ENCODE measurements at places on chromosomes 2 and 18.

DNA sequence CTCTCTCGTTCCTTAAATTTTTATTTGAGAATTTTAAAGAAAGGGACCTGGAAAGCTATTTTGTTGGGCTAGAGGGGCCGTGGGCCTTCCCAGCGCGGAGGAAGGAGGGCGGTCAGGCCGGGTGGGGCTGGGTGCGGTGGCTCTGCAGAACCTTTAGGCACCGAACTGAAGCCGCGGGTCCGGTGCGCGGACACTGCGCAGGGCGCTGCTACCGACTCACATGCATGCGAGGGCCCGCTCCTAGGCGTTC, 1.6 kb upstream of the TWIST2 start:
- no peak for DNase-seq

DNA sequence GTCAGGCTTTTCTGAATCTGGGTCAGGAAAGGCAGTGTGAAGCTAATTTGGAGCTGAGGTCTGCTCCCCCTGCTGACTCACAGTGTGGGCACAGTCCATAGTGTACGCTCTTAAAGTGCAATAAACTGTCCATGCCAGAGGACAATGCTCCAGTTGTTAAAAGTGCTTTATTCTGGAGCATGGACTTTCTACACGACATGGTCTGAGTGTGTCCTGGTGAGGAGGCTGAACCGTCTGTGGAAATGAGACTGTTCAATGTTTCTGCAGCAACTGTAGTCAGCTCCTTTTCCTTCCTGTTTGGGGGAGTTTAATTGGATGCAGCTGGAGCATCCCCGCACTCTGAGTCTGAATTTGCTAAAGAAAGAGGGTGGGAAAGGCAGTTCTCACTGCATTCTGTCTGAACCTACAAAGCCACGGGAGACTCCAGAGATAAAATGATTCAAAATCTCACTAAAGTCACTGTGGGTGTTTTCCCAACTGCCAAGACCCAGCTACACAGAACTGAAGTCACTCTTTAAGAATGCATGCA, 110.2 kb upstream of the TRIB2 start:
- no peak for DNase-seq

DNA sequence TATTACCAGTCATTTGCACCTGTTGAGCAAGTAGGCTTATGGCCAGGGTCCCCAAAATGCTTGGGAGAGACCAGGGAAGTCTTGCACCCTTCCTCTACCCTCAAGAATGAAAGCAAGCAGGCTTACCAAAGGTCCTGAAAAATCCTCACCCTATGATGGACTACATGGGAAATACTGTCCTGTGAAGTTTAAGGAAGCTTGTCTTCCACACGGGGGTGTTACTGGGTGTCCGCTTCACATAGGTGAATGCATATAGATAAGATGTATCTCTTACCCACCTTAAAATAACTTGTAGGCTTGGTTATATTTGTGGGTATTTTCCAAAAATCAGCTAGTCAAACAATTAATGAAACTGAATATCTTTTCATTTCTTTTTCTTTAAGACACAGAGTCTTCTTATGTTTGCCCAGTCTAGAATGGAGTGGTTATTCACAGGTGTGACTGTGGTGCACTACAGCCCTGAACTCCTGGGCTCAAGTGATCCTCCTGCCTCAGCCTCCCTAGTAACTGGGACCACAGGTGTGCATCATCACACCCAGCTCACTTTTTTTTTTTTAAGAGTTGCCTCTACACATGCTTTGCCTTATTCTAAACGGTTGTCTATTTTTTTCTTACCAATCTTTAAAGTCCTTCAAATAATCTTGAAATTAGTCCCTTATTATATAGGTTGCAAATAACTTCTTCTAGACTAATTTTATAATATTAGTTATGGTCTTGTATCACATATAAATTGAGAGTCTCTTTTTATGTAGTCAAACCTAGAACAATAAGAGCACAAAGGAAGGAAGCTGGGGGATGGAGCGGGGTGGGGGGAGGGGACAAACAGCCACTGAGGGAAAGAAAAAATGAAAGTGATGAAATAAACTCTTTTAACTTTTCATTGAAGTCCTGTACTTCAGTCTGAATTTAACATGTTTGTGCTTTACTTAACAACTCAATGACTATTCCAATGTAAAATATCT, 49.0 kb downstream of the CERKL start:
- DNase-seq = no peak

DNA sequence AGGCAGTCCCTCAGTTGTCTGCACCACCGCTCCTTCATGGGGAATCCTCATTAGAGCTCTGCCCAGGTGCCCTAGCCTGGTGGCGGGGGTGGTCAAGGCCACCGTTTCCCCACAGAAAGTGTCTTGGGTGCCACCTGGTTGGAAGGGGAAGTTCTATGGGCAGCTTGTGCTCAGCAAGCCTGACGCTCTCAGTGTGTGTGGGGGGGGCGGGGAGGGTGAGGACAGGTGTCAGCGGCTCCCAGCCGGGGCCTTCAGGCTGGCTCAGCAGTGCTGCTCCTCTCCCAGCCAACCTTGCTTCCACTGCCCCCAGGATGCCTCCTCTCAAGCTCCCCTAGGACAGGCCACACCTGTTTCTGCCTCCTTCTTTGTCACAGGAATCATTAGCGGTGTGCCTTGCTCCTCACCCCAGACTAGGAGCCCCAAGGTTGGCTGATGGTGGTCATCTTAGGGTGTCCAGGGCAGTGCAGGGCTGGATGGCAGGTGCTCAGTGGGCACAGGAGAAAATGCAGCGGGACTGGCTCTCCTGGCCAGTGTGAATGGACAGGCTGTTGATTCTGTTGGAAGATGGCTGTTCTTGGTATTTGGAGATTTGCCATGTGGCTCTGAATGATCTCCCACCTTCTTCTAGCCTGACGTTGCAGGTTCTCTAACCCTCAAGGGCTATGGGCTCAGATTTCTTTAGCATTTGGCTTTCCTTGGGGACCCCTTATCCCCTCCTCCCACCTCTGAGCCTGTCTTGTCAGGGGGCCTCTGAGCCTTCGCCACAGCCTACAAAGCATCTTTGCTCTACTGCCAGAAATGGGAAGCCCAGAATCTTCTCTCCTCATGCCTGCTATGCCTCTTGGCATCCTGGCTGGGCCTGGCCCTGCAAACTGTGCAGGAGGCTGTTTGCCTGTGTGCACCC, 185.8 kb upstream of the HS6ST1 start:
- peak; percentile 2 for DNase-seq

DNA sequence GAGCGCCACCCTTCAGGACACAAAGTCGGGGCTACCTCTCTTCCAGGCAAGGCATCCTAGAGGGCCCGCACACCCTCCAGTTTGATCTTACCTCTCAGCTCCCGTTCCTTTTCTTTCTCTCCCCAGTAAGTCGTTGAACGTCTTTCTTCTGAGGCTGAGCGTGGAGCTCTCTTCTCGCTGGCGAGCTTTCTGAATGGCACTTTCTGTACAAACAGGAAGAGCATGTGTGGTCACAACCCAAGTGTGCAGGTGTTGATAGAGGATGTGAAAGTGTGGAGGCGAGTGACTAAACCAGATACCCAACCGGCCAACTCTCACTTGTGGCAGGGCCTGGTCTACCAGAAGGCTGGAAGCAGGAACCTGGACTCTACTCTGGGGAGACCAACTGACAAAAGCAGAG, at the start of gene AFF3:
TSS of gene AFF3 (minus strand) at position 198 of the 400 bp plus-strand sequence. CDS start 38,136 bp downstream, outside the sequence.
- no peak for DNase-seq

DNA sequence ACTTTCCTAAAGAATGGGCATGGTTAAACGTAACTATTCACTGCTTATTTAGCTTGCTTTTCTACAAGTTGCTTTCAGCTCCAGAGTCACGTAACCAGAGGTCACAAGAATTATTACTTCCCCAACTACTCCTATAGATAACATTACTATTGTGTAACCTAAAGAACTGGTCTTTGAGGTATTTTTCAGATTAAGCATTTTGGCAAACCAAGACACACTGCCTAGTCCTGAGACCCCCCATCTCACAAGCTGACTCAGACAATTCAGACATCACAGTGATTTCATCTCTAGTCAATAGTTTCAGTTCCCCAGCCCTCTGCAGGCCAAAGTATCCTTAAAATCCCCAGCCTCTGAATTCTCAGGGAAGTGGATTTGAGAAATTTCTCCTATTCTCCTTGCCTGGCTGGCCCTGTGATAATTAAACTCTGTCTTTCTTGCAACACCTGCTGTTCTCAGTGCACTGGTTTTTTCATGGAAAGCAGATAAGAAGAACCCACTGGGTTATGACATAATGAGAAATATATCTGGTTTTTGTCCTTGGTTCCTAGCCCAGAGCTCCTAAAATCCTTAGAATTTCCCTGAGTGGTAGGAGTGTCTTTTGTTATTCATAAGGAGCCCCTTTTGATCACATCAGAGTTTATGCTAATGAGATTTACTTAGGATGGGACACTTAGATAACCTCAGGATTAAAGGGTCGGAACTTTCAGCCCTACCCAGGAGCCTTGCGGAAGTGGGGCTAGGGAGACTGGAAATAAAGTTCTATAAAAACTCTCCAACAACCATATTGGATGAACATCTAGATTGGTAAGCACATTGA, 1310.8 kb upstream of the CHAC2 start:
- no peak for DNase-seq

- no peak for DNase-seq
These were observed 279.2 kb downstream of the CYRIA start for GRCh38 chr2:16386431-16386830.

DNA sequence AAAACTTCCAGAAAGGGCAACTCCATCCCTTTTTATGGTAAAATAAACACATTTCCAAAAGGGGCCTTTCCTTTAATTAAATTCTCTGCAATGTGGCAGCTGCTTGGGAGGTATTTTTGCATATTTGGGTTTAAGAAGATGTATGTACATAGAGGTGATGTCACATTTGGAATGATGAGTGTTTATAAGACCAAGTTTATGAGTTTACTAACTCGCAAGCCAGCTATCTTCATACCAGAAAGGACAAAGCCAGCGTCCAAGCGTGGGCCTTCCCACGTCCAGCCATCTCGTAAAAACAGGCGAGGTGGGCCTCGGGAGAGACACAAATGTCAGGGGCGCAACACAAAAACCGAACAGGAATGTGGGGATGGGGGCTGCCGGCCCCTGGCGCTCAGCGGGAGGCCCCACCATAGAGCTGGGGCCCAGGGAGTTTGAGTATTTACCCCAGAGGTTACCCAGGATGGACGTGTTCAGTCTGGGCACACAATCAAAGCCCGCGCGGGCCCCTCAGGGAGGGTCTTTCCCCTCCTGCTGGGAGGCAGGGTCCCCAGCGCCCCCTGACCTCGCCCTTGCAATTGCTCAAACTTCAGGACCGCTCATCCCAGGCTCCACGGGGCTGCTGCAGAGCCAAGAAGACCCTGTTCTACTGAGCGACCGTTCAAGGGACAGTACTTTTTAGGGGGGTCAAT, 137.3 kb downstream of the TWIST2 start:
- DNase-seq = no peak

DNA sequence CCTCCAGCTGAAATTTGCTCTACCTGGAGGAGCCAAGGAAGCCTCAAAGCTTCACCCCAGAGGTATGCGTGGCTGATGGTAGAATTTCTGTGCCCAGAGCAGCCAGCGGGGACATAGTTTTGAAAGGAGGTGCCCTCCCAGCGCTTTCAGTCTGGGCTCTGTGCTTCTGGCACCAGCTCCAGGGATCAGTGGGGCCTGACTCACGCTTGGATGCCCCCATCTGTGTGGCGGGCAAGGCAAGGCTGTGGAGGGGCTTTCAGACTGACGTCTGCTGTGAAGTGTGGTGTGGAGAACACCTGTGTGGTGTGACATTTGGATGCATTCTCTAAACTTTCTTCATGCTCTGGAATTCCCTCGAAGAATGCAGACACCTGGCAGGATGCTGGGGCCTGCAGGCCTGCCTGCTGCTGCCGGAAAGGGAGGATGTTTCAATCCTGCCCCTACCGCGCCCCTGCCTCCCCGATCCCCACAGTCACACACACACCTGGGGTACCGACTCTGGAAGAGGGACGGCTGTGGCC, 84.1 kb downstream of the CTIF start:
- no peak for DNase-seq

- no peak for DNase-seq
These were observed 731.3 kb upstream of the RAB6C start for GRCh38 chr2:129248198-129248597.

DNA sequence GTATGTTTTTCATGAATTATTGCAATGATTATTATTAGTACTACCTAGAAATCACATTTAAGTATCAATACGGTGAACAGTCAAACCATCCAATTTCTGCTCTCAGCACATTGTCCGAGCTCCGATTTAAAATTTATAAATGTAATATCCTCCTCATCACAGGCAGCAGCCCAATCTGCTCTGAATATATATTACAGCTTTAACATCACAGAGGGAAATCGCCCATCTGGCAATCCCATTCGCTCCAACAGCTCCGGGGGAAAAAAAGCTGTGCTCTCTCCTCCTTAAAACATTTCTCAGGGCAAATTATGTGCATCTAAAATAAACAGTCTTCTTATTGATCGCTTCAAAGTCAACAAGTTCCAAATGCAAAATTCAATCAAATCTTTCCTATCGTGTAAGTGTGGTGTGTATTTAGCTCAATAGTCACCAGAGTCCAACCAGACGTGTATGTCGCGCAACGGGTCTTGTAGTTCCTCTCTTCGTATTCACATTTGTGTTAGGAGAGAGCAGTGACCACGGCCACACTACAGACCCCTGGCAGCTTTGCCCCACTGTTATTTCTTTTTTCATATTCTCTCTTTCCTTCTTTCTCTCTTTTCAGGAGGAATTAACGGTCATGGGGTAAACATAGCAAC, 2.4 kb downstream of the FIGN start:
- DNase-seq = peak; percentile 77

- DNase-seq = no peak
These were observed 103.6 kb downstream of the STK39 start for GRCh38 chr2:168143813-168144212.

- no peak for DNase-seq
These were observed 357.0 kb upstream of the FSIP2 start for GRCh38 chr2:185381631-185382030.

DNA sequence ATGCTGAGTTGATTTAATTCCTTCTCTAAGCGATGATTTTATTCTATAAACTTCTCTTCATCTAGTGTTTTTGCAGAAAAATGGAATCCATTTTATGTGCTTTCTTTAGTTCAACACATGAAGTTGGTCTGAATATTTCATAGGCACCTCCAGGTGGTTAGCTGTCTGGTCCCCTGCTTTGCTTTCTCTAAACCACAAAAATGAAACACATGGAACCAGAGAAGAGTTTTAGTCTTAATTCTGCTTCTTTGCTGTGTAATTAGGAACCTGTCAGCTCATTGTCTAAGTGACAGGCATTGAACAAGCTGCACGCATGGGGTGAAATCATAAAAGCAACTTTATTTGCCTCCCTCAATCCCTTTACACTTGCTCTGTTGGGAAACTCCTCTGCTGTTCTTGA, 150.4 kb downstream of the PIK3C3 start:
- peak; percentile 95 for DNase-seq

- DNase-seq = peak; percentile 69
These were observed 600 bp downstream of the RALB start for GRCh38 chr2:120253021-120253882.

- DNase-seq = no peak
These were observed 201.7 kb upstream of the HNRNPA3 start for GRCh38 chr2:177010861-177011260.

GRCh38 chr2:26946841-26947784, 23.3 kb upstream of the MAPRE3 start:
- peak; percentile 17 for DNase-seq

- DNase-seq = peak; percentile 50
These were observed 489 bp downstream of the TRMT61B start for GRCh38 chr2:28869494-28870145.

- DNase-seq = no peak
These were observed 6.0 kb upstream of the ARL4C start for GRCh38 chr2:234502919-234503285.

GRCh38 chr2:10526281-10527000, 78.3 kb upstream of the ODC1 start:
- peak; percentile 2 for DNase-seq
